ENCODE measurements at places on chromosomes 16 and 17. TPM values are rescaled to one million over a fixed set of nuclear protein-coding genes. Genes with fewer than 3 reads are reported as not detected.

ATP2A1 gene
- total RNA-seq, result 0.68 TPM

CTRB1 gene
- not detected for total RNA-seq

CDC6 gene
- total RNA-seq, result 12.8 TPM

GRB2 gene
- 214 TPM for total RNA-seq

PLA2G10 gene
- total RNA-seq, result 3.7 TPM

LGALS9B gene
- total RNA-seq, result 0.94 TPM

SHPK gene
- total RNA-seq, result 13.1 TPM

BAHCC1 gene
- 19.8 TPM for total RNA-seq

ALOXE3 gene
- total RNA-seq, result 0.23 TPM

GAST gene
- not detected for total RNA-seq

CEP112 gene
- total RNA-seq, result 23.0 TPM

IL17C gene
- total RNA-seq, result not detected

CCL17 gene
- total RNA-seq, result 1.1 TPM

FSCN2 gene
- 2.1 TPM for total RNA-seq

PDILT gene
- not detected for total RNA-seq

CACNG5 gene
- not detected for total RNA-seq

C16orf92 gene
- total RNA-seq, result not detected

TTYH2 gene
- total RNA-seq, result 6.9 TPM

PRSS53 gene
- 1.9 TPM for total RNA-seq

CDH11 gene
- 308 TPM for total RNA-seq

ITGB4 gene
- 44.1 TPM for total RNA-seq

CRHR1 gene
- not detected for total RNA-seq

PRSS21 gene
- 0.90 TPM for total RNA-seq

TLCD3A gene
- 14.5 TPM for total RNA-seq

PTX4 gene
- total RNA-seq, result not detected

Measured in left lung (tissue), 14 donors.